ENCODE measurements at places on chromosomes 7 and 10. TPM values are rescaled to one million over a fixed set of nuclear protein-coding genes. Genes with fewer than 3 reads are reported as not detected.

GRCh38 chr7:26616235-26616634 lies 248.2 kb downstream of the SKAP2 start:
- DNase-seq = no peak

- no peak for DNase-seq
Measured at GRCh38 chr10:103936022-103936421, 18.0 kb upstream of the STN1 start.

GRCh38 chr10:26367771-26368170 lies 70.4 kb upstream of the APBB1IP start:
- DNase-seq = no peak

DNA sequence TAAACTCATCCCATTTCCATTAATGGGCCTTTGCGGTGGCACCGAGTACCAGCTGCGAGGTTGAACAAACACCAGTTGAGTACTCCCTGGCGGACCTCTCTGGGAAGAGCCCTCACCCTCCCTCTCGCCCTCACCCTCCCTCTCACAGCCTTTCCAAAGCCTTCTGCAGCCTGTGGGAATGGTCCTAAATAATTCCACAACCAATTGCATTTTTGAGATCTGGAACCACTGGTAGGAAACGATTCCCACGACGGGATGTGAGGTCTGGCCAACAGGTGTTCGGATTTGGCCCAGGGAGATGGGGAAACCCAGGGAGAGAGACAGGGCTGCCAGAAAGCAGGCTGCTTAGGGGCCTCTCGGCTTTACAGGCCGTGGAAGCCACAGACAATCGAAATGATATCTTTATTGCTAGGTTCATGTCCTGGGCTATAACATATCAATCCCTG lies 5.3 kb downstream of the PTF1A start:
- DNase-seq = no peak

GRCh38 chr7:107746006-107746405 lies 2.1 kb downstream of the CBLL1 start:
- DNase-seq = no peak

DNA sequence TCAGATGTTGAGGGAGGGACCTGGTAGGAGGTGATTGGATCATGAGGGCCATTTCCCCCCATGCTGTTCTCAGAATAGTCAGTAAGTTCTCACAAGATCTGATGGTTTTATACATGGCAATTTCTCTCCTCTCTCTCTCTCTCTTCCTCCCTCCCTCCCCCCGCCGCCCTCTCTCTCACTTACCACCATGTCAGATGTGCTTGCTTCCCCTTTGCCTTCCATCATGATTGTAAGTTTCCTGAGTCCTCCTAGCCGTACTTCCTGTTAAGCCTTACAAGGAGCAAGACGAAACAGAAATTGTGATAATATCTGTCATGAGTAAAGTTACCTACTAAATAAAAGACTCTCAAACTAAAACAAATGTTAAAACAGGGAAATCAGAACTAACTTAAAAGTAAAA lies 19.9 kb upstream of the GPR141 start:
- DNase-seq = no peak

DNA sequence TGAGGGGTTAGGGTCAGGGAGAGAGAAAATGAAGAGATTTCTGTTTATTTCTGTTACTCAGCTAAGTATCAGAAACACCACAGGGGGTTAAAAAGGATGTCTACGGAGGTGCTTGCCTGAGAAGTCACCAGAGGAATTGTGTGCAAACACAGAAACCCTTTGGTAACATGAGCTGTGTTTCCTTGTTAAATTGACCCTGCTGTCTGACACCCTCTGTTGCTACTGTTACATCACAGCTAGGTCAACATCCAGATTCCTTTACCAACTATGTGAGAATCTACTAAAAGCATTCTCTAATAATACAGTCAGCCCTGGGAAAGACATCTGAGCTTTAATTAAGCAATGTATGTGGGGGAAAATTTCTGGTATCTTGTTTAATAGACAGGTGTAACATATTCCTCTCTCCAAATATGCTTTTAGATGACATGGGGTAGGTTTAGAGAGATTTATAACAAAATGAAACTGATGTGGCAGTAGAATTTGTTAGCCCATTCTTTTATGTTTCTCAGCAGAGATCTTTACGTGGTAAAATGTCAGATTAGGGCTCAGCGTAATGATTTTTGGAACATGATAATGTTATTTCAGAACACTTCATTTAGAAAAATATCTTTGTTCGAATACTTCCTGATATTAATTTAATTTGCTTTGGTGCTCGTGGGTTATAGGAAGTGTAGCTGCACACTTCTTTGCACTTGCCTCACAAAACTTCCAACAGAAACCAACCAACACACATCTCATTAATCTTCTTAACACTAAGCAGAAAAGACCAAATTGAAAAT lies 168.0 kb upstream of the AHR start:
- DNase-seq = no peak

SPRN gene
- not detected for total RNA-seq

KCNH2 gene
- total RNA-seq = 2.4 TPM

ENO4 gene
- not detected for total RNA-seq

All from Peyer's patch (tissue), 4 donors.